ENCODE measurements at places on chromosomes 16 and 17. TPM values are rescaled to one million over a fixed set of nuclear protein-coding genes. Genes with fewer than 3 reads are reported as not detected.

The CHMP1A gene
- 90.8 TPM for total RNA-seq

- peak; percentile 52 for DNase-seq
These were observed 26.0 kb downstream of the COPZ2 start for GRCh38 chr17:48011405-48012150.

DNA sequence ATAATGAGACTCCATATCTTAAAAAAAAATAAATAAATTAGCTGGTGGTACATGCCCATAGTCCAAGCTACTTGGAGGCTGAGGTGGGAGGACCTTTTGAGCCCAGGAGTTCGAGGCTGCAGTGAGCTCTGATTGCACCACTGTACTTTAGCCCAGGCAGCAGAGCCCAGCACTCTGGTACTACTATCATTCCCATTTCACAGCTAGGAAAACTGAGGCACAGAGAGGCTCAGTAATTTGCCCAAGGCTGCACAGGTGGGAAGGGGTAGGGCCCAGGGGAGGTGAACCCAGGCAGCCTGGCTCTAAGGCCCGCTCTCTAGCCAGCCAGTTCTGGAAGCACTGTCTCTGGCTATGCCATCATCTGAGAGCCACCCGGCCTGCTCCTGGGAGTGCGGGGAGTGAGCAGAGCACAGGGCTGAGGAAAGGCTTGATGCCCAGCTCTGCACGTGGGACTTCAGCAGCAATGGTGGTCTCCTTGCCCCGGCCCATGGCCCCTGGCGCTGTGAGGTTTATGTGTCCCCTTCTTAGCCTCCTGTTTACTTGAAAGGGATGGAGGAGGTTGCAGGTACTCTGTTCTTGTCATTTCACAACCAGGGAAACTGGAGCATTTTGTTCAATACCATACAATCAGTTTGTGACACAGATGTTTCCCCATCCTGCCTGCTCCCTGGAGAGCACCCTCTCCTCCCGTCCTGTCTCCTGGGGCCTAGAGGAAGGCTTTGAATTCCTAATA is 222.3 kb downstream of the KATNIP start:
- DNase-seq, result no peak

DNA sequence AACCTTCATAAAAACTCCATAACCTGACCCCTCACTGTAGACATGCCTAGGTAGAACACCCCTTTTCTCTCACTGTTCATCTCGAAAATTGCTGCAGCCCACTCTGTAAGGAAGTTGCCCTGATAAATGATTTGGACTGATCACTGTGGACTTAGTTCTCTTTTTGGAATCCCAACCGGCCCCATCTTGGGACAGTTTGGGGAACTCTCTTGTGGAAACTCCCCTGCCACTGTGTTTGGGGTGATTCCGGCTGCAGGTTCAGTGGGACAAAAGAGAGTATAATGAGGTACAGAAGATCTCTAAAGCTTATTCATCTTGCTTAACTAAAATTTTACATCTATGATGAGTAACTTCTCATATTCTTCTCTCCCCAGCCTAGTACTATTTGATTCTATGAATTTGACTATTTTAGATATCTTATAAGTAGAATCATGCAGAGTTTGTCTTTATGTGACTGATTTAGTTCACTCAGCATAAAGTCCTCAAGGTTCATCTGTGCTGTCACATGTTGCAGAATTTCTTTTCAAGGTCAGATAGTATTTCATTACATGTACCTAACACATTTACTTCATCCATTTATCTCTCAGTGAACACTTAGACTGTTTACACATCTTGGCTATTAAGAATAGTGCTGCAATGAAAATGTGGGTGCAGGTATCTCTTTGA is 84.9 kb downstream of the ABCA8 start:
- no peak for DNase-seq

GRCh38 chr16:68972720-68973119 is 129.4 kb downstream of the TANGO6 start:
- DNase-seq, result no peak

Data from CD8-positive, alpha-beta T cell (primary cell).